Fibroblast of lung (primary cell): ENCODE measurements at places on chromosomes 7 and 10. TPM values are rescaled to one million over a fixed set of nuclear protein-coding genes. Genes with fewer than 3 reads are reported as not detected.
A peak's percentile ranks its signal among the peaks of the same experiment; 100 is the strongest.

FZD1 gene
- 10.8 and 12.6 TPM in 2 replicates for total RNA-seq

ASAH2B gene
- total RNA-seq: 2.3 and 3.0 TPM in 2 replicates

LRRC61 gene
- total RNA-seq: 0.33 and 1.0 TPM in 2 replicates

DNA sequence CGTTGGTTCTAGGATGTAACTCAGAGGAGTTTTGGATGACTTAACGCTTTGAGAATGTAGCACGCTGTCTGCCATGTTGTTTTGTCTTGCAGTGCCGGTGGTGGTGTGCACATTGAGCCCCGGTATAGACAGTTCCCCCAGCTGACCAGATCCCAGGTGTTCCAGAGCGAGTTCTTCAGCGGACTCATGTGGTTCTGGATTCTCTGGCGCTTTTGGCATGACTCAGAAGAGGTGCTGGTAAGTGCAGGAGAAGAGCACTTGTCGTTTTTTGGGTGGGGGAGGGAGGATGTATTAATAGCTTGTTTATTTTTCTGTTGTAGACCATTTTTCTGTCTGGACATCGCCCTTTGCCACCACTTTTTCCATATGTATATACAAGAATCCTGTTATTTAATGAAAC lies 6.3 kb downstream of the NDUFB2 start:
- peak; percentile 11 for DNase-seq

PLXNA4 gene
- 1.2 and 1.8 TPM in 2 replicates for total RNA-seq

DNA sequence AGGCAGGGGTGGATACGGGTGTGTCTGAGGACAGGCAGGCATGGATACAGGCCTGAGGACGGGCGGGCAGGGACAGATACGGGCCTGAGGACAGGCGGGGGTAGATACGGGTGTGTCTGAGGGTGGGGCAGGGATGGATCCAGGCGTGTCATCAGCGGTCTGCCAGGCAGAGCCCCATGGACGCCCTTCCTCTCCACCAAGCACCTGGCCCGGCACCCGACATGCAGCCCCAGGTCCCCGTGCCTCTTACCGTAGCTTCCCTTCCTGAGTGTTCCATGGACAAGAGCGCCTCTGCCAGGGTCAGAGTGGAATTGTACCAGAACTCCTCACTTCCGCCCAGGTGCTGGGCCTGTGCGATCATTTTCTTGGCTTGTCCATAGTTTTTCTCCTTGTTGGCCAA lies 74.6 kb upstream of the NKX6-2 start:
- no peak for DNase-seq

GRCh38 chr10:117249493-117250093 lies 8.7 kb downstream of the SLC18A2 start:
- no peak for DNase-seq

TEX36 gene
- total RNA-seq: not detected in 2 replicates

- no peak for DNase-seq
Measured at GRCh38 chr10:91680487-91680886, 47.6 kb upstream of the PPP1R3C start.

GRCh38 chr7:95550546-95550945 lies 45.8 kb downstream of the PDK4 start:
- no peak for DNase-seq

TYW1B gene
- total RNA-seq: 2.6 and 6.1 TPM in 2 replicates

KCNIP2 gene
- 0.77 and 1.8 TPM in 2 replicates for total RNA-seq

GRCh38 chr7:34061149-34061548 lies 155.8 kb downstream of the BMPER start:
- DNase-seq: peak; percentile 74

SRRM3 gene
- 1.0 and 1.7 TPM in 2 replicates for total RNA-seq

DNA sequence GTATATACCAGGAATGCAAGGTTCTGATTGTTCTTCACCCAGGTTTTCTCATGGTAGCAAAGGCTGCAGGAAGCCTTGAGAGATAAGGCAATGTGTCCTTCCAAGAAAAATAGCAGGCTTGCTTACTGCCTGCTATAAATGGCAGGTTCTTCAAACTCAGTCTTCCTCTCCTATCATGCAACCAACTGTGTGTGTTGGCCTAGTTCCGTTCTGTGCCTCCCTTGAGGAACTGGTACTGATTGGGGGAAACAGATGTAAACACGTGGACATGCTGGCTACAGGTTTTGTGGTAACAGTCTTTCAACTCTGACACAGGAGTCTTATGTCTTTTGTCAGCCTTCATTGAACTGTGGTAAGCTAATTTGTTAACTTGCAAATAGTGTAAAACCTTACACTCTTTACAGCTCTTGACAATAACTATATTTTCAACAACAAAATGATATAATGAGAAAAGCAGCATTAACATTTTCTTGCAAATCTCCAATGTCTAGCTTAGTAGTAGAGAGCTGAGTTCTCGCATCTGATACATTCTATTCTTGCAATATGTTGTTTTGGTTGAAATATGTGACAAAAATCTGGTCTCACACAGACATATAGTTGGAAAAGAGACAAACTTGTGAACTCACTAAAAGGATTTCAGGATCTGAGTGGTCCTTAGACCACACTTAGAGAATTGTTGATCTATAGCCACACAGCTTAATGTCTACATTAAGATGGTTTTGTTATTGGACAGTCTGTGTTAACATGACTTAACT lies 54.7 kb upstream of the LSM8 start:
- no peak for DNase-seq

PIK3CG gene
- under 0.01 TPM in 1 of 2 replicates, not detected in the other for total RNA-seq

R3HCC1L gene
- total RNA-seq: 14.6 and 19.5 TPM in 2 replicates

JAKMIP3 gene
- under 0.01 and 0.17 TPM in 2 replicates for total RNA-seq

PRKRIP1 gene
- total RNA-seq: 12.3 and 16.3 TPM in 2 replicates

SPDYE3 gene
- total RNA-seq: not detected in 2 replicates

DNA sequence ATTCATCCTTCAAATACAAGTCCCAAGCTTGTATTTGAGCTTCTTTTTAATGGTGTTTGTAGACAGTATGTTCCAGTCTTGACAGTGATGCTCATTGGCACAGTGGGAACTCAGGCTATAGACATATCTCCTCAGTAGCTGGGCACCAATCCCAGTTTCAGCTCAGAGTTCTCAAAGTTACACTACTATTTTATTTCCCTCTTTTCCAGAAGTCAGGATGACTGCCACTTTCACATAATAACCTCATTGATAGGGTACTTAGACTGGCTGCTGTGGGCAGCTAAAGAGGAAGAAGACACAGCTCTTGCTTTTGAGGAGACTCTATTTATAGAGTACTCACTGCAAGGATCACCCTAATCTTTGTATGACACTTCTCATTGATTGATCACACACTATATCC lies 2.4 kb downstream of the GBF1 start:
- DNase-seq: no peak

GRCh38 chr10:125881192-125881591 lies at the start of gene DHX32:
Gene DHX32 (minus strand): TSS chr10:125881292. CDS start chr10:125880824, 468 bp downstream.
- no peak for DNase-seq

DNA sequence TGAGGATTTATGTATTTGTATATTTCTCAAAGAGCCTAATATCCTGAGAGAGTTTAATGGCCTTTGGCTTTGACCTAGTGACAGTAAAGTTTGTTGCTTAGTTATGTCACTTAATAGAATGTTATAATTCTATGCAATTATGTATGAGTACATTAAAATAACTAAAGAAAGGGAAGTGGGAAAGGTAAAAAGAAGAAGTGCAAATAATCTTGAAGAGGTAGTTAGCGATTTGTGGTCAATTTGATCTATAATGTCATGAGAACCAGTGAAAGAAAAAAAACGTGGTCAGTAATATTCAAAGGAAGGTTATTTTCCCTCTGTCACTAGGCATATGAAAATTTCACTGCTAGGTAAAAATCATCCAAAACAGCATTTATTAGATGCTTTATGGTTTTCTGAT lies 143.4 kb upstream of the LSM8 start:
- no peak for DNase-seq

DNA sequence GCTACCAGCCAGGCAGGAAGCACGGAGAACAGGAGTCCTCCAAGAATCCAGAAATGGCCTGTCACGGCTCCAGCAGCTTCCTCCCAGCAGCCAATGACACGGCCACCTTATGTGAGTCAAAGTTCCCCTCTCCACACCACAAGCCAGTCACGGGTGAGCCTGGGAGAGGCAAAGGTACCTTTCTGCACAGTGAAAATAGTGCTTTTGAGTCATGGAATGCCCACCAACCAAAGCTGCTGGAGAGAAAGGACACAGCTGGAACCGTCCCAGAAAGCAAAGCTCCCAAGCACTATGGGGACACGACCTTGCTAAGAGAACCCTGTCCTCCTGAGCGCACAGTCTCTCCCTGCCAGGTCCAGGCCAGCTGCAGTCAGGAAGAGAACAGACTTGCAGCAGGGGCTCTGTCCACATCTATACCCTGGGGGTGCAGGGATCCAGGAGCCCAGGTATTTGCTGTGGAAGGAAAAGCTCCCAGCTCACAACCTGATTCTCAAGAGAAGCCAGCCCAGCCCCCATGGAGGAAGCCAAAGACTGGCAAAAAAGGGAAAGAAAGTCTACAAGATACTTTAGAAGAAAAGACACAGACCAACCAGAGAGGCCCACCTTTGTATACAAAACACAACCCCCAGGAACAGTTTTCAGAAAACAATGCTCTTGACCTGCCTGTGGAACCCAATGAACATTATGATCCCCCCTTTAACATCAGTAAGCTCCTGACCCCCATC lies 24.4 kb downstream of the C10orf71 start:
- no peak for DNase-seq
